G401 (cell line): ENCODE measurements at places on chromosomes 12 and 14.

DNA sequence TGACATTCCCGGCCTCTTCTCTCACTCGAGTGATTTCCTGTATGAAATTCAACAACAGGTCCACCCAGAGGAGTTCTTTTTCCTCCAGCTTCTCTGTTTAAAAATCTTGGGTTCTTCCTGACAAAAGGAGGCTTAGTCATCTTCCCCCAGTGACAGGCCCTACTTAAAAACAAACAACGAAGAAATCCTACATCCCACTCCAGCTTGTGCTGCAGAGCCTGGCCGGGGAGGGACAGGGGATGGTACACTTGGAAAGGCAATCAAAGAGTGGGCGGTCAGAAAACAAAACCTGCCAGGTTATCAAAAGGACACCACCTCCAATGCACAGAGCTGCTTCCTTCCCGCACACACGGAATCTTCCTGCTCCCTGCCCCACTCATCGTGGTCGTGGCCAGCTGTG is 101.3 kb downstream of the CACNA1C start:
- no peak for DNase-seq

DNA sequence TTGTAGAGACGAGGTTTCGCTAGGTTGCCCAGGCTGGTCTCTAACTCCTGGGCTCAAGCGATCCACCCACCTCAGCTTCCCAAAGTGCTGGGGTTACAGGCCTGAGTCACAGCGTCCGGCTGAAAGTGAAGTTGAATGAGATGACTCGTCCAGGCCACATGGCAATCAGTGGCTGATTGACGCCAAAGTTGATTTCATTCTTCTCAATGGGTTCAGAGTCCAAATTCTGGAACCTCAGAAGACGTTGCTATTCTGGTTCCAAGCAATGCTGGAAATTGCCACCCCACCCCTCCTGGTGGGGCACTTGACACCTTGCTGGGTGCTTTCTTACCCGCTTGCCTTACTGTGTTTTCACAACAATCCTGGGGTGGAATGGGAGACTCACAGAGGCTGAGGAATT is 14.9 kb downstream of the ABCB9 start:
- no peak for DNase-seq

DNA sequence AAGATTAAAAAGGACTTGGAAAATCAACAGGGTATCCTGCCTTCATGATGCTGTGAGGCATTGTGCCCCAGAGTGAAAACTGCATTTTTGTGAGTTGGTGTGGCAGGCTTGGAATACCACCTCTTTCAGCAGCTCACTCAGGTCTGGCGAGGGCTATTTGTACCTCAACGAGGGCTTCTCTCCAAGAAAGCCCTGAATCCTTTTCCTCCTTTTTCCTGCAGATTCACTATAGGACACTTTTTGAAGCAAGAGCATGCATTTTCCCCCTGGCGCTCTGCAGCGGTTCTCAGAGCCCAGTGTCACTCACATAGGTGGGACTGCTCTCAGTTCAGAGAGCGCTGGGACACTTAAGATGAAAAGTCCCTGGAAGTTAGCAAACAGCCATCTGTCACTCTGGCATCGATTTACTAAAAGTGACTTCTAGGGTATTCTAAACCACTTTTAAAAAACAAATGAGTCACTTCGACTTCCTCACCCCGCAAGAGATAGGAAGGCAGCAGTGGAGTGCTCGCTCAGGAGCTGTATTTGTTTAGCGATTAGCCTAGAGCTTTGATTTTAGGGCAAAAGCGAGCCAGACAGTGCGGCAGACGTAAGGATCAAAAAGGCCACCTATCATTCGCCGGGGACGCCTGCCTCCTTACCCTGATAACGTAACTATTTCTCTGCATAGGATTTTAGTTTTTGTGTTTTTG is 782 bp upstream of the LGR5 start:
- DNase-seq, result peak; percentile 25

DNA sequence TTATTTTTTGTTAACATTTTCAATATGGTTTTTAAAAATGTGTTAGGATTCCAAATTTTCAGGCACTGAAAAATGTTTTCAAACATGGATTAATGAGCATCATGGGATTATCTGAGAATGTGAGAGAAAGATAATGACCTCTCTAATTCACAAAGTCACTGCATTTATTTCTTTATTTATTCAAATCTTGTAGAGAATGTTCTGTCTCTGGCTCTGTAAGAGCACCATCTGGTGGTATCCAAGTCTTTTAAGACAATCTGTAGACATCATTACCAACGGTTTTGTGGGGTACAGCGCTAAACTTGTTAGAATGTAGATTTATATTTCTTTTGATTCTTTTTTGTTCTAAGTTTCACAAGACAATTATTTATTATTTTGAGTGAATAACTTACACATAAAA is 956.0 kb upstream of the NOVA1 start:
- peak; percentile 3 for DNase-seq

GRCh38 chr12:113161415-113162016 is 12.0 kb downstream of the CFAP73 start:
- peak; percentile 35 for DNase-seq

- peak; percentile 20 for DNase-seq
Measured at GRCh38 chr12:124087266-124088051, 114.4 kb downstream of the ZNF664 start.
